Effector CD8-positive, alpha-beta T cell (primary cell): ENCODE measurements at places on chromosomes 4 and X.

DNA sequence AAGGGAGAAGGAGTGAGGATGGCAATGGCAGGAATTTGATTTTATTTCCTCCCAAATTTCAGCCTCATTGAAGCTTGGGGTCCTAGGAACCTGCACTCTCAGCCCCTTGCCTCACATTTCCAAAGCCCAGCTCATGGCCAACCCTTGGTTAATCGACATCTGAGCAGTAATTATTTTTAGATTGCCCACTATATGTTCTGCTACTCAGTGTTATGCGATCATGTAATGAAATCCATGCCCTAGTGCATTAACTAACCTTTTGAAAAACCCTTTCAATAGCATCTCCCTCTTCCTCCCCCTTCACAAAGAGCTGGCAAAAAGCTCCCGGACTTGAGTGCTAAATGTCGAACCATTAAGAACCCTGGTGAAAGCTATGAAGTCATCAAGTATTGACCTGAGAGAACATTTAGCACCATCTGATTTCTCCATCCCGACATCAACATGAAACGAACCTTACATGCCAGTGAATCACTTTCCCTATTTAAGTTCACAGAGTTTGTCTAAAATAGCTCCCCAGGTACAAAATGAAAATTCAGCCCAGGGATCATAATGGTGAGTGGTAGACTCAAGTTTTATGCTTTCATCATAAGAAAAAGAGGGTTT lies 59.2 kb upstream of the RPS6KA3 start:
- DNase-seq: no peak

DNA sequence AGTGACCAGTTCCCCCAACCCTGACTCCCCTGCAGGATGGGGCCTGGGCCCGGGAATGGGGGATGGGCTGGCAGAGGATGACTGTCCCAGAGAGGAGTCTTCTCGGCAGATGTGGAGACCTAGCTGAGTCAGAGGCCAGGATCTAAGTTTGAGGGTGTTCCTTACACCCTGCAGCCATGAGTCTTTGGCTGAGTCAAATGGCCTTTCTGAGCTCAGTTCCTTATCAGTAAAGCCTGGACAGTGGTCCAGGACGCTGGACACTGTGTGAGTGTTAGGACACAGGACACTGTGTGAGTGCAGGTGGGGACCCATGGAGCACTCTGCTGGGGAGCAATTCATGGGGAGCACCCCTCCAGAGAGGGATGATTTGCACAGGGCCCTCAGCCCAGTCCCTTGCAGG lies 5.0 kb downstream of the IL9R start:
- DNase-seq: no peak

- no peak for DNase-seq
Observed at GRCh38 chrX:35357656-35358055, 415.1 kb downstream of the FAM47B start.

DNA sequence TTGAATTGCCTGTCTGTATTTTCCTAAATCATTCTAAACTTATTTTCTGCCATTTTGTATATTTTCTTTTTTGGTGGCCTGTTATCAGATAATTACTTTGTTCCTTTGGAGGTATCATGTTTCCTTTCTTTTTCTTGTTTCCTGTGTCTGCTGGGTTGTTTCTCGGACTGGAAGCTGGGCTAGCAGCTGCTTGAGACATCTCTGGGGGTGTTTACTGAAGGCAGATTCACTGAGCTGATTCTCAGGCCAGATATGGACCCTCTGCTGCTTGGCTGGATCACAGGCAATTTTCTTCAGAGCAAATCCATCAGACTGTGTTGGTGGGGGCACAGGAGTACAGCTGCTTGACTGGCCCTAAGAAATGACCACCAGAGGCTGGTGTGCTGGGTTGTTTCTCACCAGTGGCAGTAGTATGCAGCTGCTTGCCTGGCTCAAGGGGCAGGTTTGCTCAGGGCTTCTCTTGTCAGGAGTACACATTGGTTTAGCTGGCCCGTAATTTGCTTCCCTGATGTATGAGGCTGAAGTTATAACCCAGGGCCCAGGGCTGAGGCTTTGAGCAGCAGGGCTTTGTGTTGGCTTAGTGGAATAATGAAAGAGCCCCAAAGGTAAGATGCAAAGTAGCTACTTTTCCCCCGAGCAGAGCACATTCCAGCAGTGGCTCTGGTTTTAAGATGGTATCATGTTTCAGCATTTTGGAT lies 680.6 kb downstream of the TECRL start:
- no peak for DNase-seq

- no peak for DNase-seq
Observed at GRCh38 chr4:60034361-60034760, 1165.8 kb upstream of the ADGRL3 start.
